ELF-1 (cell line): ENCODE measurements at places on chromosomes 5 and 9.

DNA sequence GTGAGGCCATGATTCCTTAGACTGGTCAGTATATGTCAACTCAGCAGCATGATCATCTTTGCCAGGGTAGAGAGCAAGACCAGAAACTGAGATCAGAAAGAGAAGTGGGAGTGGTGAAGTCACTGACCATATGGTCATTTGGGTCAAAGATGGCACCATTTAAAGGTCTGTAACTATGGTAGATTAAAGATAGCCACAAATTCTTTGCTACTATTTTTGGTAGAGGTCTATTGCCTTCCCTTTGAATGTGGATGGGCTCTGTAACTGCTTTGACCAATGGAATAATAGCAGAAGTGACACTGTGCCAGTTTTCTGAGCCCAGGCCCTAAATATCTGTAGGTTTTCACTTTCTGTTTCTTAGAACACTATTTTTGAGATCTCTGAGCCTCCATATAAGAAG lies 117.6 kb downstream of the PCSK1 start:
- DNase-seq = no peak

- DNase-seq = no peak
Measured at GRCh38 chr5:59521476-59521875, 372.1 kb downstream of the PDE4D start.

DNA sequence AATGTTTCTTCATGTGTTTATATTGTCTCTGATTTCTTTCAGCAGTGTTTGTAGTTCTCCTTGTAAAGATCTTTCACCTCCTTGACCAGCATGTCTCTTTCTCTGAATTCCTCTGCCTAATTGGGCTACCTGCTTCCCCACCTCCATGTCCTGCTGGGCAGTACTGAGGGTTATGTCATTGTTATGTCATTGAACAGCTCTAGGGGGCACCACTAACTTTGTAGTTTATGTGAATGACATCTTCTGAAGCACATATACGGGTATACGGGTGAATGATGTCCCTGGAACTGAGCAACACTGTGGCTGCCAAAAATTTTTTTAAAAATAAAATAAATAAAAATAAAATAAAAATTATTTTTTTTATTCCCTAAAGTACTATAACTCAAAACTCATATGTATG lies 16.9 kb upstream of the SNCAIP start:
- DNase-seq = peak; percentile 19

GRCh38 chr9:114465906-114466900 lies 39.1 kb downstream of the WHRN start:
- no peak for DNase-seq

GRCh38 chr9:113370806-113371325 lies 5.9 kb downstream of the HDHD3 start:
- DNase-seq = no peak

GRCh38 chr9:107308461-107308860 lies 25.4 kb downstream of the RAD23B start:
- DNase-seq = no peak

DNA sequence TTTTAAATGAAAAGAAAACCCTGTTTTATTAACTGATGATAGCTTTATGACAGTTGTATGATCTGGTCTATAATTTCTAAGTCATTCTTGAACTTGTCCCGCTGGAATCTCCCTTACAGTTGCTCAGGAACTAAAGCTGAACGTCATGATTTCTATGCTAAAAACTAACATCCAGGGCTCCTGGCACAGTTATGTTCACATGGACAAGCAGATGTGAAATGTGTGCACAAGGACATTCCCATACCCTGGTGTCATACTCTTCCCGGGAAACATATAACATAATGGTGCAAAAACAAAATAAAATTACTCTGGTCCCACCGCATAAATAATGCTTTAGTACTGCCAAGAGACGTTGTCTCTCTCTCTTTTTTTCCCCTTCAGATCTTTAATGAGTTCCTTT lies 134.9 kb downstream of the PRDM6 start:
- no peak for DNase-seq

GRCh38 chr5:151483647-151484046 lies 36.2 kb downstream of the SLC36A1 start:
- no peak for DNase-seq

- DNase-seq = peak; percentile 77
Measured at GRCh38 chr5:150672237-150672883, 11.3 kb downstream of the MYOZ3 start.

DNA sequence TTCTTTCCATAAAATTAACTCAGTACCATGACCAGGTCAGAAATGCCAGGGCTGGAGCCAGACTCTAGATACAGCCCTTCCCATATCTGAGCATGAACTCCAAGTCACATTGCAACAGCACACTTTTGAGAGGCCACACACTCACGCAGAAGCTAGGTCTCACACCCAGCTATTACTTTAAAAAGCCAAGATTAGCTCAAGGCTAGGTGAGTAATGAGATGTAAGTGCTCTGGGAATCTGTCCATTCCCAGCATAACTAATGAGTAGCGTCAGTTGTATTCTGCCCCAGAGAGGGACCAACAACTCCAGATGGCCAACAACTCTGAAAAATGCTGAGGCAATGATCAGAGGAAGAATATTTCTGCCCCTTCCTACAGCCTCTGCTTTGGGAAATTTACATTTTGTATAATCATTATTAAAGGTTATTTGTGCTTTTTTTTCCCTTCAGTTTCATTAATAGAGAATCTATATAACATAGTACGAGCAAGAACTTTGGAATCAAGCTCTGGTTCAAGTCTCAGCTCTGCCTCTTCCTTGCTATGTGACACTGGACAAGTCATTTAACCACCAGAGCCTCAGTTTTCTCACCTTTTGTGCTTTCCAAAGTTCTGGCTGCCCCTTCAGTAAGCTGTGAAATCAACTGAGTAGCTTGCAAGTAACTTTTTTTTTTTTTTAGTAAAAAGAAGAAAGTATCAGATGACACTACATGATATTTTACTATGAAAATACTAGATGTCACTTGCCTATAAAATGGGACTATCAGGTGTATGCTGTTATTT lies 118.3 kb downstream of the NR6A1 start:
- peak; percentile 42 for DNase-seq

- DNase-seq = no peak
Measured at GRCh38 chr5:143225511-143225910, 178.0 kb downstream of the NR3C1 start.

GRCh38 chr9:36864491-36865410 lies 169.3 kb downstream of the PAX5 start:
- DNase-seq = peak; percentile 57

DNA sequence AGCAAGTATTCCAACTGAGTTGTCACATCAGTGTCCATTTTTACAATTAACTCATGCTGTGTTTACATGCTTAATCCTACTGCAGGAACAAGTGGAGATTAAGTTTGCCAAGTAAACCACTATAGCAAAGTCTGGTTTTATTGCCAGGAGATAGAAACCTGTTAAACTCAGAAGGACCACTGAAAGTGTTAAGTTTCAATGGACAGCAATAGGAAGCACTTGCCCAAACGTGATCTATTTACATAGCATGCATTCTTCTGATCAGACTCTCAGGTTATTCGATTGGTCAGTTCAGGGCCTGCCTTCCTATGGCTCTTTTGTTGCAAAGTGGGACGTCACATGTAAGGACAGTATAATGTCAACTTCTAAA lies 28.0 kb upstream of the IFNK start:
- DNase-seq = peak; percentile 14

DNA sequence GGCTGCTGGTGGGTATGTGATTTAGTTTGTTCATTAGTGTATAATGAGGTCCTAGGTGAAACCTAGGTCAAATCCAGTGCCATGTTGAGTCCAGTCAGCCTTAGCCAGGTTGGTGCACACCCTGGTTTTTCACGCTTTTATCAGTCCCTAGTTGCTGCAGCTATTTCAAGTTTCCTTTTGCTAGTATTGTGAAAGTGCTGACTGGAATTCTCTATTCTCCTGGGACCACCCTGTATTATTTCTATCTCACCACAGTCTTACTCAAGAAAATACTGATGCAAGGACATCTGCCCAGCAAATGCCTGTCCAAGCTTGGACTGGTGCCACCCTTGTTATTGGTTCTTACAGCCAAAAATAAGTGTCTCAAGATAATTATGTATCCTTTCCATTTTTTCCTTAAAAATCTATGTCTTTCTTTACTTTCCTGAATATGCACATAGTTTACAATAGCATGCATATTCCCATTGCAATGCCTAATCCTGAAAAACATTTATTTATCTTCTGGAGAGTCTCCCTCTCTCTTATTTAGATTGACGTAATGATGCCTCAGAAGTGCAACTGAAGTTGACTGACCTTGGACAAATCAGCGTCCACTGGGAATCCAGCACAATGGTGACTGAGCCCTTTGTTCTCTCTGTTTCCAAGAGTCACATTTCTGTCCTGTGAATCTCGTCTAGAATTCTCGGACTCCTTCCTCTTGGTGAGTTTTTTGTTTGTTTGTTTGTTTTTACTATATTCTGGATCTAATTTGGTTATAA lies 1075.0 kb downstream of the CDH9 start:
- no peak for DNase-seq

DNA sequence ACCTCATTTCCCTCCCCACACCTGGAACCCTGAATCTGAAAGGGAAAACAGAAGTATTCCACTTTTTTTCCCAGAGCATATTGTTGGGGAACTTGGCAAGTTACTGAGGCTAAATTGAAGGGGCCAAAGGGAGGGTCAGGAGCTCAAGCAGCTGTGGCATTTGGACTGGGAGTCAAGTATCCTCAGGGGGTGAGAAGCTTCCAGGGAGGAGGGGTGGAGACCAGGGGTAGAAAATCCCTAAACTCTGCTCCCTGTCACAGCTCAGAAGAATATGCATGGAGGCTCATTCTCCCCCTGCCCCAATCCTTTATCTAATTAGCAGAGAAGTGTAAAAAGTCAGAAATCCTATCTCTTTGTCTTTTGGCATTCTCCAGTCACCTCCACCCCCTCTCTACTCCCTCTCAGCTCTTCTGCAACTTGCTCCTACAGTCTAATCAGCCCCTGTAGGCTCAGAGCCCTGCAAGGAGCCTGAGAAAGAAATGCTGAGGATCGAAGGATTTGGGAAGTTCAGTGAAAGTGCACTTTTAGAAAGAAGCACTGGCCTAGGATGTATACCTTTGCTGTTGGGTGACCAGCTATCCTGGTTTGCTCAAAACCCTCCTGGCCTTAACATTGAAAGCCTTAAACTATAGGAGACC lies 5.7 kb upstream of the WNT8A start:
- peak; percentile 48 for DNase-seq

- DNase-seq = no peak
Measured at GRCh38 chr5:160542281-160542680, 120.6 kb downstream of the PTTG1 start.

DNA sequence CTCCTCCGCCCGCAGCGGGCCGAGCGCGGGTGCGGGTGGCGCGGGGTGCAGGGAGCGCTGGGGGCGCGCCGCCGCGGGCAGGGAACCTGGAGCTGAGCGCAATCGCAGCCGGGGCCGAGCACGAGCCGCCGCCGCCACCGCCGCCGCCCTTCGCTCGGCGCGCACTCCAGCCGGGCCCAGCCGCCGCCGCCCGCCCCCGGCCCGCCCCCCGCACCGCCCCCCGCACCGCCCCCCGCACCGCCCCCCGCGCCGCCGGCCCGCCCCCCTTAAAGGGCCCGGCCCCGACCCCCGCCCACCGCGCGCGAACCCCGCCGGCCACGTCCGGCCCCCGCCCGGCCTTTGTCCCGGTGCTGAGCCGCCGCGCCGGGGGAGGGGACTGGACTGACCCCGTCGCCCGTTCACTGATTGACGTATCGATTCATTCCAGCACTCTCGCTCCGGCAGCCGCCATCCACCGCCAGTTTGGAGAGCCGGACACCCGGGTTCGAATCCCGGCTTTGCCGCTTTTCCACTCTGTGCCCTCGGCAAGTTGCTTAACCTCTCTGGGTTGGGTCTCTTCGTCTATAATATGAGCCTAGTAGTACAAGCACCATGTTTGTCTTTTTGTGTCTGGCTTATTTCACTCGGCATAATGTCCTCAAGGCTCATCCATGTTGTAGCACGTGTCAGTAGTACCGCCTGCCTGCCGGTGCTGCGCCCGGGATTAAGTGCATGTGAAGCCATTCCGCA lies at the start of gene SH3PXD2B:
SH3PXD2B (minus strand) TSS at position 168 of the 729 bp plus-strand sequence. CDS start 173 bp downstream, outside the sequence.
- peak; percentile 84 for DNase-seq

DNA sequence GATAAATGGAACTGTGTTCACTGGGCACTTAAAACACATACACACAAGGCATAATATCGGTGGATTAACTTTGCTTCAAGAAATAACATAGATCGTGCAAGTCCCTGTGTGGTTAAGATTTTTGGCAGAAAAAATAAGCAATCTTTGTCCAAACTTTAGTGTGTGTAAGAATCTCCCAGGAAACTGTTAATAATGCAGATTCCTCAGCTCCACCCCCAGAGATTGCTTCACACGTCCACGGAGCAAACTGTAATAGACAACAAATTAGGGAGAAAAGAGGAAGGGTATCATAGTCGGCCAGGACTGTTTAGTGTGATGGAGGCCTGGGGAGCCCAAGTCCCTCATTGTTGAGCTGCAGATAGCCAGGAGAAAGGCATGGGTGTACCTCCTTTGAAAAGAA lies 84.8 kb downstream of the PJA2 start:
- DNase-seq = no peak

DNA sequence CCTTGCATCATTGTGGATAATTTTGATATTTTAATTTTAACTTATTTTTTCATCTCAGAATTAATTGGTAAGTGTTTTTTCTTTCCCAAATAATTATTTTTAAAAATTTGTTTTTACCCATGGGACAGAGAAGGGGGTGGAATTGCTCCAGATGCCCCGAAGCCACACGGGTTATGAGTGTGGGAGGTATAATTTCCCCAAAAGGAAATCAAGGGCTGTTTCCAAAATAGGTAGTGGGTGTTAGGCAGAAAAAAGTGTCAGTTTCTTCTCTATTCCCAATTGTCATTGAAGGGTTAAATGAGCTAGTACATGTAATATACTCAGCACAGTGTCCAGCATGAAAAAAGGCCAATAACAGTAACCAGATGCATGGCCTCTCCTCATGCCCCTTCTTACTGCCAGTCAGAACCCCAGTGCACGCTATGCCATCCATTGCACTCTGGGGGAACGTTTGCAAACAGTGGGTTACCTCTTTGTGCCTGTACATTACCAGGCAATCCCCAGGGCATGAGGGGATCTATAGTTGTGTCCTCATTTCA lies 36.4 kb upstream of the ANGPTL2 start:
- DNase-seq = no peak

DNA sequence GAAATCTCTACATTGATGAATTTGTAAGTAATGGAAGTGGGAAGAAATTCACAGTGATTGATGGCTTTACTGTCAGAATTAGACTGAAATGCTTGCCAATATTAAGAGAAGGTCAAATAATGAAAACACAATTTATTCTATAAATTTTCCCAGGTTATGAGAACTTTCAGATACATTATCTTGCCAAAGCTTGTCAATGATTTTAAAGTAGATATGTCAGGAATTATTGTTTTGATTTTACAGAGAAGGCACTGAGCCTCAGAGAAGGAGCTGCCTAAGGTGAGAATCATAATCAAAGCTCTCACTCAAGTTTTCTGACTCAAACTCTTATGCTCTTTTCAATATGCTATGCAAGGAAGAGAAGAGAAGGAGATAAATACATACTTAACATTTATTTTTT lies 564.0 kb upstream of the RGMB start:
- DNase-seq = no peak

GRCh38 chr9:69425136-69425801 lies 100.3 kb downstream of the ENTREP1 start:
- no peak for DNase-seq

- no peak for DNase-seq
Measured at GRCh38 chr9:137109250-137110146, 5.0 kb downstream of the DPP7 start.

- DNase-seq = peak; percentile 4
Measured at GRCh38 chr5:39526914-39527477, 102.2 kb upstream of the DAB2 start.

GRCh38 chr9:113787871-113788270 lies 88.2 kb upstream of the ZNF618 start:
- no peak for DNase-seq
